ENCODE measurements at places on chromosomes 6 and 20.

DNA sequence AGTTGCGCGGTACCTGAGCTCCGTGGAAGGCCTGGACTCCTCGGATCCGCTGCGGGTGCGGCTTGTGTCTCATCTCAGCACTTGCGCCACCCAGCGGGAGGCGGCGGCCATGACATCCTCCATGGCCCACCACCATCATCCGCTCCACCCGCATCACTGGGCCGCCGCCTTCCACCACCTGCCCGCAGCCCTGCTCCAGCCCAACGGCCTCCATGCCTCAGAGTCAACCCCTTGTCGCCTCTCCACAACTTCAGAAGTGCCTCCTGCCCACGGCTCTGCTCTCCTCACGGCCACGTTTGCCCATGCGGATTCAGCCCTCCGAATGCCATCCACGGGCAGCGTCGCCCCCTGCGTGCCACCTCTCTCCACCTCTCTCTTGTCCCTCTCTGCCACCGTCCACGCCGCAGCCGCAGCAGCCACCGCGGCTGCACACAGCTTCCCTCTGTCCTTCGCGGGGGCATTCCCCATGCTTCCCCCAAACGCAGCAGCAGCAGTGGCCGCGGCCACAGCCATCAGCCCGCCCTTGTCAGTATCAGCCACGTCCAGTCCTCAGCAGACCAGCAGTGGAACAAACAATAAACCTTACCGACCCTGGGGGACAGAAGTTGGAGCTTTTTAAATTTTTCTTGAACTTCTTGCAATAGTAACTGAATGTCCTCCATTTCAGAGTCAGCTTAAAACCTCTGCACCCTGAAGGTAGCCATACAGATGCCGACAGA, 9.9 kb downstream of the HEY2 start:
- no peak for DNase-seq

DNA sequence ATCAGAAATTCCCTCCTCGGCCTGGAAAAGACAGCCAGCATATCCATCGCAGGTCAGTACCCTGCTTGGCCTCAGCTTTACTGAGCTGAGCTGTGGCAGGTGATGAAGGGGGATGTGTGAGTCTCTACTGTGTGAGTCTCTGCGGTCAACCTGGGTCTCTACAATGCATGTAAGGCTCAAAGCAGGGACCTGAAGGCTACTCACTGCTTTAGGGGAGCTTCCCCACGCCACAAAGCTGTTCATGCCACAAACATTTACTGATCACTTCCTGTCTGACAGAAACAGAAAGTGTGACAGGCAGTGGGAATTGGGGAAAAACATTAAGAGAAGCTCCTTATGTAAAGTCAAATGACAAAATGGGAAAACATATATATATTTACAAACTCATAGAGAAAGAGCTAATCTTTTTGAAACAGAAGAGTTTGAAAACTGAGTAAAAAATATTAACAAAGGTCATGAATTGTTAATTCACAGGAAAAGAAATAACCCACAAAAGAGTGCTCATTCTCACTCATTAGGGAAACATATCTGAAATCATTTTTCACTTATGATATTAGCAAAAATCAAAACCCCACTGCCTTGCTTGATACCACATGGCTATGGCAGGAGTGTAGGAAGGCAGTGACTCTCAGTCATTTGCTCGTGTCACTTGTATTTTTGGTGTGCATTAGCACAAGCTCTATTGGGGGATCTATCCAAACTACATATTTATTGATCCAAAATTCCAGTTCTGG, 5.8 kb downstream of the BTN3A3 start:
- DNase-seq: no peak

- no peak for DNase-seq
These were observed 11.9 kb upstream of the QKI start for GRCh38 chr6:163402616-163403015.

DNA sequence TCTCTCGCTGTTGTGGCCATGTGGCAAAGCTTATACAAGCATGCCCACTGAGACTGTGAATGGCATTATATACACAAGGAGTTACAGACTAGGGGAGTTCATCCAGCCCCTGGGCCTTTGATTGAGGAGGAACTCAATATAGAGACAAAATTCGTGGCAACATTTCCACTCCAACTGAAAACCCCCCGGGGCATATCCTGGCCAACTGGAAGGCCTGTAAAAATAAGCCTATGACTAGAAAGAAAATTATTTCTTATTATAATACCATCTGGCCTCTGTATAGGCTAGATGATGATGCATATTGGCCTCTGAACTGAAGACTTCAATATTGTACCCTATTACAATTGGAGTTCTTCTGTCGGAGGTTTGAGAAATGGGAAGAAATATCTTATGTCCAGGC, 175.5 kb upstream of the GJE1 start:
- DNase-seq: no peak

- DNase-seq: no peak
These were observed 18.4 kb upstream of the MCUR1 start for GRCh38 chr6:13832778-13833177.

DNA sequence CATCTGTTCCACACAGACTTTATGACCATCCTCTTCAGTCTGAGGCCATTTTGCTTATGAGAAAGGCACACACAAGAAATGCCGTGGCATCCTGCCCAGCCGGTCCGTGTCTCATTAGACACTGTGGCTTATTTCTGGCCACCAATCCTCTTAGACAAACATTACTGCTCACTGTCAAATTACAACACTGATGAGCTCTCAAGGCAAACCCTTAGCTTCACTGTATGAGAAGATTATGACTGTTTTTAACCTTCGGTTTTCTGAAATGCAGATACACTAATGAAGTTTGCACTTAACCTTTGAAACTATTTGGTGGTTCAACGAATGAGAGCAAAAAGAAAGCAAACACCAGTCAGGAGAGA, 50.5 kb upstream of the DST start:
- no peak for DNase-seq

DNA sequence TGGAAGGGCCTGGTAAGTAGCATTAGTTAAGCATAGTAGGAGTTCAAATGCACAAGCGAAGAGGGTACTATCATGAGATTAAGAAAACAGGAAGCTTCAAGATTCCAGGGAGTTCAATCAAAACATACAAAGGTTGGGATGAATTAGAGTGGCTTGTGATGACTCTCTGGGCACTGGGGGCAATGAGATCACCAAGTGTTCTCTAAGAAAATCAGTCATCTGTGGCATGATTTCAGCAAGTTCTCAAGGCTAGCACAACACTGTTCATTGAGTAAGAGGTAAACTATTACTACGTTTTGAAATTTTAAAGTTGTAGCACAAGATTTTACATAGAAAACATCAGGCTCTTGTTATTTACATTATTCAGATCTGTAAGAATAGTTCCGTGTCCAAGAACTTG, 139.7 kb upstream of the FLRT3 start:
- DNase-seq: no peak

DNA sequence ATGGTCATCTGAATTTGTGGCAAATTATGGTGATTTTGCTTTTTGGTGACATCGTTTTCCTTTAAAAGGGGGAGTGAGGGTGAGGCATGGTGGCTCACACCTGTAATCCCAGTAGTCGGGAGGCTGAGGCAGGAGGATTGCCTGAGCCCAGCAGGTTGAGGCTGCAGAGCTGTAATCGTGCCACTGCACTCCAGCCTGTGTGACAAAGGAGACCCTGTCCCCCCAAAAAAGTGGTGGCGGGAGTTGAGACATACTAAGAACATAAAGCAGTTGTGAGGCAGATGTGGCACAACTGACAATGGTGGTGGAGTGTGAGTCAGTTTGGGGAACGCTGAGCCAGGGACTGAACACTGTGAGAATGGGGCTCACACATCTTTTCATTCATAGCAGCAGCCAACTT, 45.5 kb downstream of the ADNP start:
- DNase-seq: no peak

- no peak for DNase-seq
These were observed 42.0 kb downstream of the THEMIS start for GRCh38 chr6:127858727-127859391.

- DNase-seq: no peak
These were observed 236.4 kb upstream of the ASCC3 start for GRCh38 chr6:101117393-101118135.

DNA sequence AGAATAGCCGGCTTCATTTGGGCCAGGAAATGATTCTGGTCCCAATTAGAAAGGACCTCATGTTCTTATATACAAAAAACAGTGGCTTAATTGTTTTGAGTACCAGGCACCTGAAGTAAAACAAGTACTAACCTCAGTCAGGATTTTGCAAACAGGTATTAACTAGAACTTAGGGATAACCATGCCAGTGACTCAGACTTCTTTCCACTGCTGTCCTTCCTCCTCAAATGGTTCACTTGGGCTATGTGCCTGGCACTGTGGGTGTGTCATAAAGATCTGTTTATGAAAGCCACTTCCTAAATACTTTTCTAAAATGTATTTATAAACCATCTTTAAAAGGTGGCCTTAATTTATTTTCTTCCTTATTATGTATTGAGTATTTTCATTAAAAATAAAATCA, 10.7 kb downstream of the CLDN20 start:
- no peak for DNase-seq

GRCh38 chr6:64155063-64155462, 519.5 kb downstream of the PHF3 start:
- DNase-seq: no peak

DNA sequence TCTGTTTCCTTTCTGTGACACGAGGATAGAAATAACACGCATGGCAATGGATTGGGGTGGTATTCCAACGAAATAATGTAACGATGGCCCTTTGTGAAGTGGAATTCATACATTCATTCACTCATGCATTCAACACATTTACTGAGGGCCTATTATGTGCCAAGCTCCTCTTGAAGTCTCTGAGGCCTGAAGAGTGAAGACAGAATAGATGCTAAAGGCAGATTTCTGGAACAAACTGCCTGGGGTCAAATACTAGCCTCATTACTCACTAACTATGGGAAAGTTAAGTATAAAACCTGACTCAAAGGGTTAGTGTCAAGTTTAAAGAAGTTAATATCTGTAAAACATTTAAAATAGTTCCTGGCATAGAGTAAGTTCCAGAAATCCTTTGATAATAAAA, 279.6 kb upstream of the SULF2 start:
- no peak for DNase-seq

DNA sequence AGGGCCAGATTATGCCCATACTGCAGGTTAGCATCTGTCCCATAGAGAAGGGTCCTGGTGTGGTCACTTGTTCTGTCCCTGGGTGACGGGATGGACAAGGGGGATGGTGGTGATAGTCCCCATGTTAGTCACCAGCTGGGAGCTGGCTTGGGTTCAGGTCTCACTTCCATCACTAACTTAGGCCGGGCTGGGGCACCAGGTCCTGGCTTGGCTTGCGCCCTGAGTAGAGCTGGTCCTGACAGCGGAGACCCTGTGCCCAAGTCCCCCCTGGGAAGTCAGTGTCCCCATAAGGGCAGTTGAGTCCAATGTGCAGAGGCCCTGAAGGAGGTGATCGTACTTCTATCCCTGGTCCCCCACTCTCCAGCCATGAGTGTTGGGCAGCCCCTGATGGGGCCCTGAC, 52.6 kb downstream of the ANKRD60 start:
- DNase-seq: no peak

DNA sequence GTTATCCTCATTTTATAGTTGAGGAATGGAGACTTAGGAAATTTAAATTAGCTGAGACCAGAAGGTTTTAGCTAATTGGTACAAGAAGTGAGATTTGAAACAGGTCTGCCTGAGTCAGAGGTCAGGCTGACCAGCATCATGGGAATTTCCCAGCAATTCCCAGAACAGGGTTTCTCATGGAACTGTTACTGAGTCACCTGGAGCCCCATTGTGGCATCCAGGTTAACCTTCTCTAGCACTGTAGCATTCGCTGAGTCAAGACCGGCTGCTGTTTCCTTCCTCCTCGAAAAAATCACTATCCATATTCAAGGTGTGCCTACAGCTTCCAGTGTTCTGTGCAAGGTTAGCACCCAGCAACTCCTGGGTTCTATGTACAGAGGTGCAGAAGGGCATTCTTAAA, 238.0 kb upstream of the MAN1A1 start:
- DNase-seq: no peak

DNA sequence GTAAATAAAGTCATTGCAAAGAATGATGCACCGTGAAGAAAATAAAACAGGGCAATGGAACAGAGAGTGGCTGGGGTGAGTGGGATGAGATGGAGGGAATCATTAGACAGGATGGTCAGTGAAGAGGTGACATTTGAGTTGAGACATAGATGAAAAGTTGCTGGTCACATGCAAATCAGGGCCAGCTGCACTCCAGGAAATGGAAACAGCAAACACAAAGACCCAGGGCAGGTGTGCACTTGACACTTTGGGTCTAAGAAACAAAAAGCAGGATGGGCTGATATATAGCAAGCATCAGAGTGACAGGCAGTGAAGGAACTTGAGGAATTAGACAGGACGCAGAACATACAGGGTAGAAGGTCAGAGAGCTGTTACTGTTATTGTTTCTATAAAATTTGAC, 171.5 kb upstream of the RIPOR2 start:
- no peak for DNase-seq

- no peak for DNase-seq
These were observed 38.1 kb upstream of the ZBTB24 start for GRCh38 chr6:109521080-109521479.

DNA sequence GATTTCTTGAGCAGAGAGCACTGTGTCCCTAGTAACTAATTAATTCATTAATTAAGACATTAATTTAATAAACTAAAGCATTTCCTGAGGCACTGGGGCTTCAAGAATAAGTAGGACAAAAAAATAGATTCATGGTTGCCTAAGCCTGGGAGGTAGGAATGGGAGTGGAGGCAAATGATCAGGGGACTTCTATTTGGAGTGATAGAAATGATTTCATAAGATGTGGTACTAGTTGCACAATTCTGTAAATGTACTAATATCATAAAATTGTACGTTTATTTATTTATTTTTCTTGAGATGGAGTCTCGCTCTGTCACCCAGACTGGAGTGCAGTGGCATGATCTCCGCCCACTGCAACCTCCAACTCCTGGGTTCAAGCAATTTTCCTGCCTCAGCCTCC, 287.2 kb downstream of the KHDC1L start:
- no peak for DNase-seq

- no peak for DNase-seq
These were observed 22.8 kb upstream of the RBBP8NL start for GRCh38 chr20:62449951-62450691.

DNA sequence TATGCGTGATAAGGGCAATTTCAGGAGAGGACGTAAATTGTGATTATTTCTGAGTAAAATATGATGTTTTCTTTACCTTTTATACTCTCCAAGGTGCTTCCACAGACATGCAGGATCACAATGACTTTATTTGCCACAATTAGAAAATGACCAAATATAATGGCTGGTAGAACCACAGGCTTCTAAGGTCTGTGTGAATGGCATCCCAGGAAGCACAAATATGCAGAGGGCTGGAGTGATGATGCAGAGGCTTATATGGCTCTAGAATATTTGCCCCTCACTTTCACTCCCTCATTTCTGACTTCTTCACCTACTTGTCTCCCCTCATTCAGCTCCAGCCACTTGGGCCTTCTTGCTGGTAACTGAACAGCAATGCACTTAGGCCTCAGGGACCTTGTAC, 502.1 kb upstream of the MAP3K7 start:
- DNase-seq: no peak

GRCh38 chr20:25220810-25221591, 25.5 kb downstream of the ENTPD6 start:
- DNase-seq: no peak

DNA sequence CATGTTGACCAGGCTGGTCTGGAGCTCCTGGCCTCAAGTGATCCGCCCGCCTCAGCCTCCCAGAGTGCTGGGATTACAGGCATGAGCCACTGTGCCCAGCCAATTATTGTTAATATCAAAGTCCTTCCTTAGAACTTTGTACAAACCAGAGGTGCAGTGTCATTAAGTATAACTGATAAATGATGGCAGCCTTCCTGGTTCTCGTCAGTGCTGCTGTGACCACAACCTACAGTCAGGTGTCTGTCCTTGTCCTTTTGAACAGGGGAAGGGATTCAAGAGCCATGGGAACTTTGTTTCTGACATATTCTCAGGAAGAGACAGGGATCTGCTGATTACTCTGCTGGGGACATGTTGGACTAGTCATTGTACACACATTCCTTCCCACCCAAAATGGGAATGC, 103.2 kb upstream of the TIAM2 start:
- no peak for DNase-seq
